ENCODE measurements at places on chromosomes 16 and 17.

GRCh38 chr16:69691980-69692911, 34.1 kb downstream of the NQO1 start:
- DNase-seq, result no peak

- DNase-seq, result peak; percentile 75
These were observed 206.1 kb downstream of the HAPSTR1 start for GRCh38 chr16:9297437-9298113.

DNA sequence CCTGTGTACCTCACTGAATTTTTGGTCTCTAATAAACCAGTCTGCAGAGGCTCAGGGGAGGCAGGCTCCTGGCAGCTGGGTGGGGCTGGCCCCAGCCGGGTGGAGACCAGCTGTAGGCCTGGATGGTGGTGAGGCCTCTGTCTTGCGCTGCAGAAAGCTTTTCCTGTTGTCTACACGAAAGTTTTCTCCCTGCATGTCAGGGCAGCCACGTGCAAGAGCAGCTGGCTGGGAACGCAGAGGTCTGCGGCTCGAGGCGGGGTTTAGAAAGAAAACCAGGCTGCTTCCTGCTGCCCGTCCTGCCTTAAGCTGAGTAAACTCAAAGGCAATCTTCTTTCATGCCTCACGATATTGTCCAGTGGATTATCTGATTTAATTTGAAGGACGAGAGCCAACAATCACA, 2.4 kb downstream of the SERPINF1 start:
- peak; percentile 86 for DNase-seq

DNA sequence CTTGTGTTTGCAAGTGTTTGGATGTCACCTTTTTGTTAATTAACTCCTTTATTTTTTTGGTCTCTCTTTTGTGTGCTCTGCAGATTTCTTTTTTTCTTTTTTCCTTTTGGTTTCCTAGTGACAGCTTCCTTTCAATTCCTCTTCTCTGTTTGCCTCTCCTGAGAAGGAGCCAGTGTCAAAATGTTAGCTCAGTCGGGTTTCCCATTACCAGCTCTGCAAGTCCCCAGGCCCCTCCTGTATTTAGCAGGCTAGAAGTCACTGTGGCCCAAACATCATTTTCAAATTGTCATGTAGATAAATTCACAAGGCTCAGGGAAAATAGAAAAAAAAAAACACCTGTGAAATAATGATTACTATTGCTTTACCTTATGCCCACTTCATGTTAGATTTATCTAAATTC, 1621.6 kb downstream of the CDH8 start:
- no peak for DNase-seq

DNA sequence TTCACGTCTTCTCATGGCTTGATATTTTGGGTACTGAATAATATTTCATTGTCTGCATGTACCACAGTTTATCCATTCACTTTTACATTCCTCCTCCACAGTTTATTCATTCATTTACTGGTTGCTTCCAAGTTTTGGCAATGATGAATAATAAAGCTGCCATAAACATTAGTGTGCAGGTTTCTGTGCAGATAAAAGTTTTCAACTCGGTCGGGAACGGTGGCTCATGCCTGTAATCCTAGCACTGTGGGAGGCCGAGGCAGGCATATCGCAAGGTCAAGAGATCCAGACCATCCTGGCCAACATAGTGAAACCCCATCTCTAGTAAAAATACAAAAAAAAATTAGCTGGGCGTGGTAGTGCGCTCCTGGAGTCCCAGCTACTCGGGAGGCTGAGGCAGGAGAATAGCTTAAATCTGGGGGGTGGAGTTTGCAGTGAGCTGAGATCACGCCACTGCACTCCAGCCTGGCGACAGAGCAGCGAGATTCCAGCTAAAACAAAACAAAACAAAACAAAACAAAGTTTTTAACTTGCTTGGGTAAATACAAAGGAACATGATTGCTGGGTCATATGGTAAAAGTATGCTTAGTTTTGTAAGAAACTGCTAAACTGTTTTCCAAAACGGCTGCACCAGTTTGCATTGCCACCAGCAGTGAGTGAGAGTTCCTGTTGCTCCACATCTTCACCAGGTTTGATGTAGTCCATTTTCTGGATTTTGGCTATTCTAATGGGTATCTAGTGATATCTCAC, 89.5 kb downstream of the WWP2 start:
- DNase-seq, result no peak

DNA sequence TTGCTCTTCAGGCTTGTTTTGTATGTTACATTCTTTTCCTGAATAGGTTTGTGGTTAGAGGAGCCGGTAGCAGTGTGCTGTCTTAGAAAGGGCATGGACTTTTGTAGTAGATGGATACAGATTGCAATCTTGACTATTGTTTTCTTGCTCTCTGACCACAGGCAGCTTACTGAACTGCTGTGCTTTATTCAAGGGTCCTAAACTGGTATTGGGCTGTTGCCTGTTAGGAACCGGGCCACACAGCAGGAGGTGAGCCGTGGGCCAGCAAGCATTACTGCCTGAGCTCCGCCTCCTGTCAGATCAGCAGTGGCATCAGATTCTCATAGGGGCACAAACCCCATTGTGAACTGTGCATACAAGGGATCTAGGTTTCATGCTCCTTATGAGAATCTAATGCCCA, 373.9 kb downstream of the CPPED1 start:
- DNase-seq, result no peak

DNA sequence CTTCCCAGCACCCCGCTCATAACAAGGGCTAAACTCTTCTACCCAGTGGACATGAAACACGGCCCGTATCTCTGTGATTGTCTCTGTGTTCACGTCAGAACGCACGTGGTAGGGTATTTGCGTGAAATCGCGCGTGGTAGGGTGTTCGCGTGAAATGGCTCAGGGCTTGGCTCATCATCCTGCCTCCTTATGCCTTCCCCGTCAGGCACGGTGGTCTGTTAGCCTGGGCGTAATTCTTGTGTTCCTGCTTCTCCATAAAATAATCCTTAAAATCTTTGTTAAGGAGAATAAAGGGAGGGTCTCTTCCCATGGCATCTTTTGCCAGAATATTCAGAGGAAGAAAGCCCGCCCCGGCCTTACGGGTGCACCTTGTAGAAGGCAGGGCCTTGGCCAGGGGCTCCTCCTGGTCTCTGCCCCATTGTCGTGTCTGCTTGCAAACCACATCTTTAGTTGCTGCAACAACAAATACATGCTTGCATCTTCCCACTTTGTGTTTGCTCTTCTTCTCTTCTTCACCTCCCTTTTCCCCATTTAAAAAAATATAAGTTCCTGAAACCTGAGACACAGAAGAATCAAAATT, 116.7 kb upstream of the CHMP6 start:
- peak; percentile 55 for DNase-seq

GRCh38 chr16:87414251-87414680, 22.1 kb downstream of the MAP1LC3B start:
- no peak for DNase-seq

DNA sequence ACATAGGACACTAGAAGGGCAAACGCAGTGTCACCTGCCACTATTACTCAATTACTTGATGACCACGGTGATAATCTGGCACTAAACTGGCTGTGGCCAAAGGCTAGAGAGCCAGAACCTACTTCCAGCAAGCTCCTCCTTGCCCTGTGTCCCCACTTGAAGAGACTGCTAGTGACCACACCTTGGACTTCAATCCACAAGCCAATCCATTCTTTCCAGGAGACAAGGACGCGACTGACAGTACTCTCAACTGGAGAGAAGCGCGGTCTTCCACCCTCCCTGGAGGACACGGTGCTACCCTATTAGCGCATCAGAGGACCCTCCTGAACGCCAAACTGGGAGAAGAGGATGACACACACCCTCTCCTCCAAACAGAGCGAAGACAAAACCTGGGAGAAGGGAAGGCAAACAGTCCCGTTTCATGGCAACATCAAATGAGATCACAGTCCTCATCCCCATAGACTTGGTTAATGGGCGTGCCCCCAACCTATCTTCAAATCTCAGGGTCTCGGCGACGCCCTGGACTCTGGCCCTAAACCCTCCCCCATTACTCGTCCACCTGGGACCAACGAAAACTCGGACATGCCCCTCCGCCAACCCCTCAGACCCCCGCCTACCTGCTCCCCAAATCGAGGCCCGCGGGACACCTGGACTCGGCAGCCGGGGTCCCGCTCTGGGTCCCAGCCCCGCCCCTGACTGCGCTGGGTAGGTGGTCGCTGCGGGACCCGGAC, 508 bp downstream of the FLCN start:
- no peak for DNase-seq

- no peak for DNase-seq
These were observed 3.0 kb downstream of the TNK1 start for GRCh38 chr17:7383742-7384488.

- peak; percentile 86 for DNase-seq
These were observed 405 bp upstream of the CBLN1 start for GRCh38 chr16:49281843-49282642.

DNA sequence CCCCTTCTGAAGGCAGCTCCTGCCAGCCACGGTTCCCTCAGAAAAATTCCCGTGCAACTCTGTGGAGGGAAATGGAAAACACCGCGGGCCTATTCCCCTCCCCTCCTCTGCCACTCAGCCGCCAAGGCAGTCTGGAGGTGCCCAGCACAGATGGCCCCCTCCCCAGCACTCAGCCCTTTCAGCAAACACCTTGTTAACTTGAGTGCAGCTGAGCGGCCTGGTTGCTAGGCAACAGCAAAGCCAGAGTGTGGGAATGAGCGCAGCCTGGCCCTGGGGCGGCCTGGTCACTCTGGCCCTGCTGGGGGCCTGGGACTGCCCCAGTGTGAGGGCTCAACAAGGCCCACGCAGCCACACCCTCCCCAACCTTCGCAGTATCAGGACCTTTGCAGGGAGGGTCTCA, 32.8 kb downstream of the CACNA1G start:
- DNase-seq, result no peak

- DNase-seq, result no peak
These were observed 9.8 kb downstream of the CLCN7 start for GRCh38 chr16:1464894-1465566.

DNA sequence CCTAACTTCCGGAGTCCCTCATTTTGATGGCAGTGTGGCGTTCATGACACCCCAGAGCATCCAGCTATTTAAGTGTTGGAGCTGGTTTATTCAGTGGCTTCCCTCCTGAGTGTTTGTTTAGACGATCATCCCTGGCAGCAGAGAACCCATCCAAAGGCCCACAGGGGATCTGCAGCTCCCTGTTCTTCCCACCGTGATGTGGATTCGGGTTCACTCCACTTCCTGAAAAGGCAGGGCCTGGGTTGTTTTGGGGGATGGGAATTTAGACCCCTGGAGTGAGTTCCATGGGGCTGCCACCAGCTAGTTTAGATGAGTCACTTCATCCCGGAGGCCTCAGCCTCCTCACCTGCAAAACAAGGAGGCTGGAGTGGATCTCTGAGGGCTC, 2.3 kb downstream of the KSR1 start:
- no peak for DNase-seq

DNA sequence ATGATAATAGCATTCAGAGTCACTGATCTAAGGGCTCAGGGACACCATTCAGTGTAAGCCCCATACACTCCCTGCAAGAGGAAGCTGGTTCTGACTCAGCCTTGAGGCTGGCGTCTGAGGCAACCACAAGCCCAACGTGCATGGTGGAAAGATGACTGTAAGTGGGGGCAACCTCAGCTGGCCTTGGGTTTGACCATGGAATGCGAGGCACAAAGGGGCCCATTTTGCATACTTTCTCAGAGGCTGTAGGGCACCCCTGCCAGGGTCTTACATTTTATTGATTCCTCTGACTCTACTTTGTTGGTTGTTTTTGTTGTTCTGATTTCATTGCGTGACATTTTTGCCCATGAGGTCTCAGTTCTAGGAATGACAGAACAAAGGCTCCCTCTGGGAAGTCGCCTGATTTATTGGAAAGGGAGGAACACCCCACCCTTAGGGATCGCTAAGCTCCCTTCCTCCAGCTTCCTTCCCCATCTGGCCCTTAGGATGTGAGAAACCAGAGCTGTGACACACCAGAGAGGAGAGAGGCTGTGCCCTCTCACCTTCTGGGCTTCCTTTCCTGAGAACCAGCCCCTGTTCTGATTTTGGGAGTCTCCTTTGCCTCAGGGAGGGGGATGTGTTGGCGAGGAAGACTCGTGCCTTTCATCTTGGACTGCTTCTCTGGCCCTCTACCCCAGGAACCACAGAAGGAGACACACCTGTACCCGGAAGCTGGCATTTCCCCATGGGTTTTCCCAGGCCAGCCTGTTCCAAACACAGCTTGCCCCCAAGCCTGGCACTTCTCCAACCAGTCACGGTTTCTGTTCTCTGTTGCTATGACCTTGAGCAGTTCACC, 5.6 kb upstream of the CIITA start:
- peak; percentile 79 for DNase-seq

GRCh38 chr17:40482722-40483121, 18.7 kb downstream of the TNS4 start:
- DNase-seq, result no peak

DNA sequence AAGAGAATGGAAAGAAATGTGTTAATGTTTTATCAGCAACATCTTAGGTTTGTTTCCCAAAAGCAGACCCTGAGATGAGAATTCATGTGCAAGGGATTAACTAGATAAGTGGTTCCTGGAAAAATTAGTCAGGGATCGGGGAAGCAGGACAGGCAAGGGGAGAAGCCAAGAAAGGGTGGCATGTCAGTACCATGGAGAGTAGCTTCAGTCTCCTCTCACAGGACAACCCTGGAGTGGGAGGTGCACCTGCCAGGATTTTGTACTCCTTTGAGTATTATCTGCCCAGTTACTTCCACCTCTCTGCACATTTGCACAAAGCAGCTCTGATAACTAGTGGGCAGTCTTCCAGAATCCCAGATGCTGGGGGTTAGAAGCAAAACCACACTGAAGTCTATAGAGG, 117.0 kb downstream of the RGS9 start:
- no peak for DNase-seq

GRCh38 chr17:17682737-17683680, 1.8 kb downstream of the RAI1 start:
- DNase-seq, result peak; percentile 92

DNA sequence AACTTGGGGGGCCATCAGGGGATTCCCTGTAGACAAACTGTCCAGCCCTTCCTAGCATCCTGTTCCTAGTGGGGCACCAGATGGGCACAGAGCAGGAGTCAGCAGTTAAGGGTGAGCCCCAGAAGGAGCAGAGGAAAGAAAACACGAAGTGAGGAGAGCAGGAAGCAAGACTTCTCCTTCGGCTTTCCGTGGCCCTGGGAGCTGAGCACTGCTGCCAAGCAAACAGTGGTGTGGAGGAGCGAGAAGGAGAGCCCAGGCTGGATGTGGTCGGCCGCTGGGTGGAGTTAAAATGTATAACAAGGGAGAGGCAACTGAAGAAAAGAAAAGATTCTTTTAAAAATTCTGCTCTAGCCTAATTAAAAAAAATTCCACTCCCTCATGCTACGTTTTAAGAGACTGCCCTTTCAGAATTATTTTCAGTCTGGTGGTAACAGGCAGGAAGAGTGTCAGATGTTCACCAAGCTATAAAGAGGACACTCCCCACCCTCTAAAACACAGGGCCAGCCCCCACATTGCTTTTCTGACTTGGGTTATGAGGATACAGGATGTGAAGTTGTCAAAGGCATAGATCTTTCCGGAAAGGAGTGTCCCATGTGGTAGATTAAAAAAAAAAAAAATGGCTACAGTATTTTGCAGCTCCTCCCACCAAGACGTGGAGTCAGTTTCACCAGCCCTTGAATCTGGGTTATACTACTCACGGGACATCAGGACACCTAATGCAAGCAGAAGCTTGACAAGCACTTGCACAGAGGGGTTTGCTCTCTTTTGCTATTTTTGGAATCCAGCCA, 74.9 kb upstream of the ZFHX3 start:
- DNase-seq, result peak; percentile 84
